Cortex of kidney (tissue), 1 donor: ENCODE measurements at places on chromosomes 1 and 21.

GRCh38 chr1:179107706-179108629 is 26.1 kb downstream of the TOR3A start:
- DNase-seq, result no peak

DNA sequence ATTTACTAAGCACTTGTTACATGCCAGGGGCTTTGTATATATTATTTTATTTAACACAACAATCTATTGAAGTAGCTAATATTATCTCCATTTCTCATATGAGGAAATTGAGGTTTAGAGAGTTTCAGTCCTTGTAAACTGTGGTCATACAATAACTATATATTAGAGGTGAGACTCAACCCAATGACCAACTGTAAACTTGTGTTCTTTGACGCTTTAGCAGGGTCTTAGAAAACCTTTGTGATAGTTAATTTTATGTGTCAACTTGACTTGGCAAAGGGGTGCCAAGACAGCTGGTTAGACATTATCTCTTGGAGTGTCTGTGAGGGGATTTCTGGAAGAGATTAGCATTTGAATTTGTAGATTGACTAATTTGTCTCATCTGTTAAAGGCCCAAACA is 252.4 kb upstream of the B3GALT2 start:
- DNase-seq, result no peak

GRCh38 chr1:55819011-55819410 is 603.8 kb upstream of the USP24 start:
- no peak for DNase-seq

- DNase-seq, result no peak
These were observed 21.0 kb upstream of the ATP13A2 start for GRCh38 chr1:17032741-17033140.

DNA sequence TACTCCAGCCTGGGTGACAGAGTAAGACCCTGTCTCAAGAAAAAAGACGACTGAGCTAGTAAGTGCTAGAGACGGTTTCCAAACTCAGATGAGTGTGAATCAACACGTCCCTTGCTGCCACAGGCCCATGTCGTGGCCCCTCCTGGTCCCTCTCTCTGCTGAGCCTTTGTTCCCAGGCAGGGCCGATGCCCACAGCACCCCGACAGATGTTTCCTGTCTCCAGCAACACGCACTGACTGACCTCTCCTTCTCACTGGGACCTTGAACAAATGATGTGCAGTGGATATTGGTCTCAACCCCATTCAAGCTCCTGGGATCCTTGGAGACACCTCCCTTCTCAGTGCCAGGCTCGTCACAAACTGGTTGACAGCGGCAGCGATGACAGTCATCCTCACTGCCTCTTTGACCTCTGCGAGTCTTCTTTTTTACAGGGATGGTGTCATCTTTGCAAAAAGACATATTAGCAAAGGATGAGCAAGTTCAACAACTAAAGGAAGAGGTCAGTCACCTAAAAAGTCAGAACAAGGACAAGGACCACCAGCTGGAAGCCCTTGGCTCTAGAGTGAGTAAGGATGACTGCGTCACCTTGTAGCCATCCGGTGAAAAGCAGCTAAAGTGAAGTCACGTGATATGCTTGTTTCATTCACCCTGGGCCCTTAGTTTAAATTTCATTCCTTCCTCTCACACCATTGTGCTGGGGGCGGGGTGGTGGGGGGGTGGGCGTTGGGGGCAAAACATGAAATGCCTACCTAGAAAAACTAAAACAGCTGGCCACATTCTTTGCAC is 65.8 kb downstream of the FHAD1 start:
- DNase-seq, result no peak

DNA sequence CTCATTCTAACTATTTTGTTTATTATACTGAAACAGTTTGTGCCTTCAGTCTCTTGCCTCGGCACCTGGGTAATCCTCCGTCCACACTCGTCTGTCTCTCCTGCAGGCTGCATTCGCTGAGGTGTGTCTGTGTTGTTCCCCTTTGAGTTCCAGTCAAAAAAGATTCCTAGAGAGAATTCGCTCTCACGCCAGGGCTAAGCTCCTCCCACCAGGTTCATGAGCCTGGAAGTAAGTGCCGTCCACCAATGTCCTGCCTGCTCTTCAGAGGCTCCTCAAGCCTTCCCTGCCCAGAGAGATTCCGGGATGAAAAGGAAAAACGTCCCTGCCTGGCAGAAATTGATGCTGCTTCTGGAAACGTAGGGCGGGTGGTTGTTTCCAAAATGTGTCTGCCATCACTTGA is 12.9 kb downstream of the KIAA2013 start:
- DNase-seq, result no peak

DNA sequence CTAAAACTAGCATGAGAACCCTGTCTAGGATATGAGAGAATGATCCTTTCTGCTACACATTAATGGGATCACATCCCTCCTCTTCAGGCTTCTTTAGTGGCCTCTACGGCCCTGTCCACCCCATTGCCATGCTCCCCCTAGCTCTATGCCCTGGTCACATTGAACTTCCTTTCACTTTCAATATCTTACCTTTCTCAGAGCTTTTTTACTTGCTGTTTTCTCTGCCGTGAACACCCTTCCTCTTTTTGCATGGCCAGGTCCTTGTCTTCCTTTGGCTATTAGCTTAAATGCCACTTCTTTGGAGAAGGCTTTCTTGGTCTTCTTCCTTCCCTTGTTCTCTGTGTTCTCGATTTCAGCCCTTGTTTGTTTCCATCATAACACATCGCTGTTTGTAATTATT is 97.4 kb downstream of the GIPC2 start:
- DNase-seq, result no peak

- no peak for DNase-seq
These were observed 70.1 kb upstream of the NTPCR start for GRCh38 chr1:232880354-232880753.

DNA sequence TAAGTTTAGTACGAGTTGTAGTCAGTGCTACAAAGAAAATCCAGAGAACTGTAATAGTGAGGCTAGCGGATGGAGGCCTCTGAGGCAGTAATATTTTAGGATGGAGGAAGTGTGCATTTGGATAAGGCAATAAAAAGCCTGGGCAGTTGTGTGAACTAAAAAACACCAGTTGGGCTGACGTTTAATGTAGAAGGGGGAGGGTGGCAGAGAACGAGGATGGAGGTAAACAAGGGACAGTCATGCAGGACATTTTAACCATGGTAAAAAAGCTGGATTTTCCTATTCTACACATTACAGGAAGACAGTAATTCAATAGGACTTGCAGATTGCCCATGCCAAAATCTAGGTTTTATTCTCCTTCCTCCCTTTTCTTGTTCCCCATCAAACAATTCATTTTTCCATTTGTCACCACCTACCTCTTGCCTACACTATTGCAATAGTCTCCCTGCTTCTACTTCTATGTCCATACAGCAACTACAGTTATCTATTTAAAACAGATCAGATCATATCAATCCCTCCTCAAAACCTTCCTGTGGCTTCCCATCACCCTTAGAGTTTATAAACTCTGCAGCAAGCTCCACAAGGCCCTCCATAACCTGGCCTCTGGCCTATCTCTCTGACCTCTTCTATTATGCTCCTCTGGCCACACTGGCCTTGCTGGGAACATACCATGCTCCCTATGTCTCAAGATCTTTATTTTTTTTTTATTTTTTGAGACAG is 27.7 kb downstream of the ERO1B start:
- no peak for DNase-seq

GRCh38 chr1:71753746-71754145 is 528.6 kb downstream of the NEGR1 start:
- no peak for DNase-seq

GRCh38 chr21:27694667-27695066 is 727.8 kb upstream of the ADAMTS5 start:
- no peak for DNase-seq

DNA sequence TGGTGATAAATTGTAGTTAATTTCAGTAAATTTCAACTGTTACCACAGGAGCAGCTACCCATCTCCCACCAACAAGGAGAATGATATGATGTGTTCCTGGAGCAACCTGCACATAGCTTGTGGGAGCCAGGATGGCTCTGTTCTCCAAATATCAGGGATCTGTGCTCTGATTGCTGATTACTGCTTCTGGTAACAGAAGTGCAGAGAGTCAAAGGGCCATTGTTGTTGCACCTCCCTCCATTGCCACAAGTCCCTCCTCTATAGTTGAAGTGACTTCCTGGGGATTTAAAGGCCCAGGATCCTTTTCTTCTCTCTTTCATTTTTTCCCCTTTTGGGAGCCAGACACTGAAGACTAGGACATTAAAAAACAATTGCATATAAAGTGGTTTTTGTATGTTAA is 51.6 kb upstream of the HPDL start:
- DNase-seq, result no peak
